CD8-positive, alpha-beta memory T cell (primary cell): ENCODE measurements at places on chromosomes 3 and 15.

DNA sequence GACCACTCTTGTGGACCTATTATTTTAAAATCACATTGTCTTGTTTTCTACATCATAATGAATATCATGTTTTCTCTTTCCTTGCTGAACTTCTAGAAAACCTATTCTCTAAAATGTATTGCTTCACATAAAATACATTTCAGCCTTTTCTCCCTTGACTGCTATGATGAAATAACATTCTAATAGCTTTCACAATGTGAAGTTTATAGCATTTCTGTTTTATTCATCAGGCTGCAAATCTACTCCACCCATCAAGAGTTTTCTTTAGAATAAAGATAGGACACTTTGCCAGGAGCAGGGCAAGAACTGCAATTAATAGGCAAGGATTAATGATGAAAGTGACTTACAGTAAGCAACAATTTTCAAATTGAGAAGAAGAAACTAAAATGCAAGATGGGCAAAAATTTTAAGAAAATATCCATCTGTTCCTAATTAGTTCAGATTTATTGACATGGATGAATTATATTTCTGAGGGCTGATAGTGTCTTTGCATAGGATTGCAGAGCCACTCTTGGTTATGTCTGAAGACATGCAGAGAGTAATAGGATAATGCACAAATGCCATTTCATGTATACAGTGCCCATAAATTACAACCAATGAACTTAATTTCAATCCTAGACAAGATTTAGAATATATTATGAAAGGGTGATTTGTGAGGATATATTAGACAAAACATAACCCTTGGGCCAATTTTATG lies 21.7 kb downstream of the LEKR1 start:
- no peak for DNase-seq

GRCh38 chr15:33581032-33581431 lies 270.3 kb downstream of the RYR3 start:
- no peak for DNase-seq

DNA sequence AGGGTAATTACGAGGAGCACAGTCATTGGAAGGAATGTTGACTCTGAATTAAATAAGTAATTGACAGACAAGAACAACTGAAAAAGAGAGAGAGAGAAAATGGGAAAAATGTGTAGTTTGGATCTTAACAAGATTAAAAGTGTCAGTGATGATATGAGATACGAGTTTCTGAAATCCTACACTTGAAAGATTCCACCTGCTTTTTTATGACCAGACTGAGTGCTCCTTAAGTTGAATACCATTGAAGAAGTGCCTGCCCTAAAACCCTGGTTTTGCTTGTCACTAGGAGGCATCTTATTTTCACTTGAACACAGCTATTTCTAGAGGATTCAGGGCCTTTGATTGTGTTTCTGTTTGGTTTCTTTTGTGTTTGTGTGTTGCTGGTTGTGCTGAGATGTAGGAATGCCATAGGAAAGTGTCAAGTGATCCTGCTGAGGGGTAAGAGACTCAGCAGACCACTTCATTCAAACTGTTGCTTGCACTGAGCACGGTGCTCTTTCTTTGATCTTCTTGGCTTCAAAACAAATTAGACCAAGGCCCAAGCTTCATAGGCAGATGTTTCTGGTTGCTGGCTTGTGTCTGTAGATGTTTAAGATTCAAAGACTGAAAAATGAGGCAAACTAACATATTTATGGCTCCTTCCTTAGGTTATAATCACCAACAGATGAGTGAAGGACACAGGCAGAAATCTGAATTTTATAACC lies 17.2 kb upstream of the ABHD10 start:
- DNase-seq, result no peak

- no peak for DNase-seq
These were observed 826 bp downstream of the CCDC66 start for GRCh38 chr3:56557831-56558170.

GRCh38 chr15:73578026-73578425 lies 55.2 kb downstream of the NPTN start:
- no peak for DNase-seq

GRCh38 chr3:155870945-155871745 lies 695 bp downstream of the GMPS start:
- DNase-seq, result peak; percentile 32

- DNase-seq, result no peak
These were observed 229.2 kb upstream of the ZPLD1 start for GRCh38 chr3:102205647-102206046.

- DNase-seq, result peak; percentile 16
These were observed 21.3 kb upstream of the SEC62 start for GRCh38 chr3:169945313-169945712.

GRCh38 chr15:84099181-84099580 lies 136.4 kb upstream of the GOLGA6L4 start:
- no peak for DNase-seq

- no peak for DNase-seq
These were observed 63.2 kb upstream of the HRH1 start for GRCh38 chr3:11091088-11091590.

DNA sequence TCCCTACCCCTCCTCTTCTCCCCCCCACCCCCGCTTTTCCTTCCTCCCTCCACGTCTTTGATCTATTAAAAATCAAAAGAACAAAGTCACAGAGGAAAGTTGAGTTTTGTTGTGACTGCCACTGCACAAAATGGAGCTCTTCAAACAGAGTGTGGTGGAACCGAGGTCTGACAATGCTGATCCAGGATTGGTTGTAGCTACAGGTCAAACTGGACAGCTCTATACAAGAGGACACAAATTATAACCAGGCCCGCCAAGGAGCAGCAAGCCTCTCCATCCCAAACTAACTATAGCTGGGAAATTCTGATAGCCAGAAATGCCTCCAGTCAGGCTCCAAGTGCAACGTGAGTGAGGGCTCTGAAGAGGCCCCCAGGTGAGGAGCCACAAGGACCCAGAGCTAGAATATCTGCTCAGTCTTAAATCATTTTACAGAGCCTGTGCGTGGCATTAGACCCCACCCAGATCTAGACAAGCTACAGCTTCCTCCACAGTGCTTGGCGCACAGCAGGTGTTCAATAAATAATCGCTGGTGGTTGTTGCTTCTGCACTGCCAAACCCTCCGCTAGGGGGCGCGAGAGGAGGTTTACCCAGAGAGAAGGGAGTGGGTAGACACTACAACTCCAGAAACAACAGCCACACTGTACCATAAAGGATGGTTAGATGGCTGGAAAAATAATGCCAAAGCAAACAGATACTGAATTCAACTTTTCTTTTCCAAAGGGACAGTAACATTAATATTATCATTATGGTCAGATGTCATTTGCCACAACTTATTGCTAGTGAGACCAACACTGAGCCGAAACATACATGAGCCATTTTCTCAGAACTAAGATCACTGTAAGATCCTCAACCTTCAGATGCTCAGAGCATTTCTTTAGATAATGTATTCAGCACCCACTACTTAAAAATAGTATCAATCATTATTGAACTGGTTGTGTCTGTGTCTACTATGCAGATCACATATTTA lies 44.6 kb downstream of the ZIC4 start:
- DNase-seq, result no peak

DNA sequence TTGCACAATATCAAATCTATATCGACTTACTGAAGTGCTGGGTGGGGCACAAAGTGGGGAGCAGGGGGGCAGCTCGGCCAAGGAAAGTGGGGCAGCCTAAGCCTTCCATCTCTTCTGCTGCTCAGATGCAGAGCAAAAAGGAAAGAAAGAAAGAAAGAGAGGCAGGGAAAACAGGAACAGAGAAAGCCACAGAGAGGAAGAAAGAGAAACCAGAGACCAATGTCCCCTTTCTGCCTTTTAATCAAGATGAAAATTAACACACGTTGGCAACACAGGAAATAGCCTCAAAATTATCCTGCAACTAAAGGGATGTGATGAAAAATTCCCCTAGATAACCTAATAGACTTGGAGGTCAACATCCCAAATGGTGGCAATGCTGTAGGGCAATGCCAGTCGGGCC lies 72.2 kb upstream of the RAD18 start:
- no peak for DNase-seq

DNA sequence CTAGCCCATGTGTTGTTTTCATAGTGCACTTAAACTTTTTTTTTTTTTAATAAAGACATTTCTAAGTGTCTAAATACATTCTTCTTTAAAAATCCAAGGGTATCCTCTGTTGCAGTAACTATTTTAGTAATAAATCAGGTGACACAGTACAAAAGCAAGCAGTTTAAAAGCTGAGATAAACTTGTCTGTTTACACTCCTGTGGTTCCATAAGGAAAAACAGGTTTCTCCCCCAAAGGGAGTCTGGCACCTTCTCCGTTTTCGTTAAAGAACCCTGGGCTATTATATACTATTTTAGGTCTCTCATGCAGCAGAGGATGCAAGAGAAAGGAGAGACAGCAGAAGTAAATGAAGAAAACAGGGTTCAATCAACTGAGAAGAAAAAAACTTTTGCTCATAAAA lies 43.2 kb upstream of the TMEM45A start:
- DNase-seq, result no peak

DNA sequence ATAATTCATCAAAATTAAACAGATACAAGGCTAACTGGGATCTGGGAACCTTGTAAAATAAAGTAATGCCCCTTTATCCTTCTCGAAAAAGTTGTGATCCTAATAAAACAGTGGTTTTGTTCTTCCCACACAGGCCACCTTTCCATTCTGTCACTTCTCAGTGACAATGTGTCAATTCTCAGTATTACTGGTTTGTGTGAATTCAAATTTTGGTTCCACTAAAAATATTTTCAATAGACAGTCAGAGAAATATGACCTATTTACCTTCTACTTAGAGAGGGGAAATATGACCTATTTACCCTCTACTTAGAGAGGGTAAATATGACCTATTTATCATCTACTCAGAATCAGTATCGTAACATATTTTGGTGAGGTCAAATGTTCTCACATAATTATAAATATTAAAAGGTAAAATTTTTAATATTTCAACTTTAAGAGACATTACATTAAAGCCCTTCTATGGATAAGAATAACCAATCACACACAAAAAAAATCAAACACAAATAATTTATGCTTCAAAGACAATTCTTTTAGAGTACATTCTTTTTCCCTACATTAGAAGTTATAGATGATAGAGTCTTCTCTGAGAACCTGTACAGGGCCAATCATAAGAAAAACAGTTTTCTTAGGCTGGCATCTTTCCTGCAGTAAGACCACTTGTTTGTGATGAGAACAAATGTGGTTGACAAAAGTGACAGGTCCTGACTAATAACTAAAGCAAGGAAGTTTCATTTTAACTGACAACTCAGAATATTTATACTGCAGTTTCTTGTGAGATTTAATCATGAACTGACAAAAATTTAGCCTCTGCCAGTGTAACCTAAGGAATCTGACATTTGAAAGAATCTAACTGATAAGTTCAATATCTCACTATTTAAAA lies 323.3 kb downstream of the DIPK2A start:
- no peak for DNase-seq

DNA sequence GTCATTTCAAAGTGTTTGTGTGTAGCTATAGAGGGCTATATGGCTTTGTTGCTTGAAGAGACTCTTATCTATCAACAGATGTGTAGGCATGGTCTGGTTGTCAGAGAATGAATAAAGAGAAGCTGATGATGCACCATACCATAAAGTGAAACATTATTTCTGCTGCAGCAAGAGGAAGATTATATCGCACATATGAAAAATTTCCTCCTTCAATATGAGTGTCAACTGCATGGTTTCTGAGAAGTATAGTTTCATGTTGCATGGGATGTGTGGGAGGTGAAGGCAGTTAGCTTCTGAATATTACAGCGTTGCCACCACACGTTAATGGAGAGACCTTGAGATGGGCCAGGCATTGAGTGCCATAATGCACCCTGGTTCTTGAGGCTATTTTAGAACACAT lies 217.9 kb downstream of the SATB1 start:
- DNase-seq, result no peak

GRCh38 chr3:62119139-62119538 lies 254.2 kb downstream of the FEZF2 start:
- no peak for DNase-seq

DNA sequence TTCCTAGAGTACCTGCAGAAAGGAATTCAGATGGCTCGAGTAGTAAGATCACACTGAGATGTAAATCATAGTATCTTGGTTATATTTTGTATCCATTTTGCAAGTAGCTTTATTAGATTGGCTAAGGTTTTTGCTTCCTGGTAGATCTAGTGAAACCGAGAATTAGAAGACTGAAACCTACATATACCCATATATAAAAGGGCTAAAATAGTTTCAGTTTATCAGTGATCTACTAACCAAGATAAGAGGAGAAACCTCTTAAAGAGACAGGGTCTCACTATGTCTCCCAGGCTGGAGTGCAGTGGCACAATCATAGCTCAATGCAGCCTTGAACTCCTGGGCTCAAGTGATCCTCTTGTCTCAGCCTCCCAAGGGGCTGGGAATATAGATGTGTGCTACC lies 135.3 kb downstream of the PCCB start:
- DNase-seq, result no peak

DNA sequence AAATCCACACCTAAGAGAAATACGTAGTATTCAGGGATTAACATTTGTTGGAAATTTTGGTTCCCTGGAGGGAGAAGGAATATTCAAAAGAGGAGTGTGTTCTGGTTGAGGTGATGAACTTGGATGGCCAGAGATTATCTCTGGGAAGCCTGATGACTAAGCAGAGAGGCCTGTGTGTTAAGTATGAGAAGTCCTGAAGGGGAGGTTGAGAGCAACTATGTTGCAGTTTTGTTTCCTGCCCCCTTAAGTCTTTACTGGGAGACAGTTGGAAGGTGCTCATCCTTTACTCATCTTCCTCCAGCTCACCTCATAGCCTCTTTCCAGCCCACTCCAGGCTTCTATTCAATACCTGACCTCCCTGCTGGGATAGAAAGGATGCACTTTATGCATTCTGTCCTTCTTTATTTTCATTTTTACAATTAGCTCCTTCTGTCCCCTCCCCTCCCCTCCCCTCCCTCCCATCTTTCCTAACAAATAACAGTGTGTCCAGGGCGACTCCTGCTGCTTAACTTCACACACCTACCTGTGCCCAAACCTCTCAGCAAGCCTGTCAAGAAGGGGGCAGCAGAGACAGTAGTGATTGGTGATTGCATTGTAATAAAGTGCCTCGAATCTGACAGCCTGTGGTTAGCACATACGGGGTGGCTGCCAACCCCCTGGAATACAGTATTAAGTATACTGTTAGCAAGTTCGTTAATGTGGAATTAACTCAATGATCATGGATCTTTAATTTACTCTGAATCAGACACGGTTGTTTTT lies 11.9 kb downstream of the RAP2B start:
- no peak for DNase-seq

DNA sequence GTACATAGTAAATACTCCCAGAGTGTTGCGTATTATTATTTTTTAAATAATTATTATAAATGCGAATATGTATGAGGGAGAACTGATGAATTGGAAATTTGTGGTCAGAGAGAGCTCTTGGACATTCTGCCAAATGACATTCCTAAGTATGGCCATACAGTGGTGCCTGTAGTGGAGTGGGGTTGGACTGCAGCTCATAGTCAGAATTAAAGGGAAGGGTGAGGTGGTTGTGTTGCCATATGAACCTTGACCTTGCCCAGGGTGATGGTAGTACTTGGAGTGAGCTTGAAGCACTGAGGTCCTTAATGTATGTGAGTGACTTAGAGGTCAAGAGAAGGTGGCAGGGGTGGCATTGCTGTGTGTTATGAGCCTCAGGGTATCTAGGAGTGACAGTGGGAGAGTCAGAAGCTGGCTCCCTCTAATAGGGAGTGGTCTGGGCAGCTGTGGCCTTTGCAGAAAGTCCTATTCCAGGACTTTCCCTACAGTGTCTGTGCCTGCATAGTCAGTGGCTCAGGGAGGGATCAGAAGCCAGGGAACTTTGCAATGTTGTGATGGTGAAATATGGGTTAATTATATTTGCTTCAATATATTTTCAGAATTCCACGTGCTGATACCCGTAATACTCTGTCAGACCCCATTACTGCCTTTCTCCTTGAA lies 26.2 kb downstream of the PDE8A start:
- no peak for DNase-seq
